ENCODE measurements at places on chromosomes 12 and 14.

- no peak for DNase-seq
Measured at GRCh38 chr14:105861985-105862465, 335.6 kb downstream of the TMEM121 start.

DNA sequence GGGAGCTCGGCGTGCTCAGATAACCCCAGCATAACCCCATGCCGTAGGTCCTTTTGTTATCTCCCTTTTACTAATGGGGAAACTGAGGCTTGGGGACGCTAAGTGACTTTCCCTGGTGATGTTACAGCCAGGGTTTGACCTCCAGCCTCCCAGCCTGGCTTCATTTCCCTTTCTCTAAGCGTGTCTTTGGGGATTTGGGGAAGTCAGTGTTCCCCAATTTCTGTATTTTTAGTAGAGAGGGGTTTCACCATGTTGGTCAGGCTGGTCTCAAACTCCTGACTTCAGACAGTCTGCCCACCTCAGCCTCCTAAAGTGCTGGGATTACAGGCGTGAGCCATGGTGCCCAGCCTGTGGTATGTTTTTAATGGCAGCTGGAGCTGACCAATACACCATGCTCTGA, 85.4 kb downstream of the PHETA1 start:
- no peak for DNase-seq

GRCh38 chr14:76647697-76648298, 113.5 kb upstream of the VASH1 start:
- peak; percentile 36 for DNase-seq

DNA sequence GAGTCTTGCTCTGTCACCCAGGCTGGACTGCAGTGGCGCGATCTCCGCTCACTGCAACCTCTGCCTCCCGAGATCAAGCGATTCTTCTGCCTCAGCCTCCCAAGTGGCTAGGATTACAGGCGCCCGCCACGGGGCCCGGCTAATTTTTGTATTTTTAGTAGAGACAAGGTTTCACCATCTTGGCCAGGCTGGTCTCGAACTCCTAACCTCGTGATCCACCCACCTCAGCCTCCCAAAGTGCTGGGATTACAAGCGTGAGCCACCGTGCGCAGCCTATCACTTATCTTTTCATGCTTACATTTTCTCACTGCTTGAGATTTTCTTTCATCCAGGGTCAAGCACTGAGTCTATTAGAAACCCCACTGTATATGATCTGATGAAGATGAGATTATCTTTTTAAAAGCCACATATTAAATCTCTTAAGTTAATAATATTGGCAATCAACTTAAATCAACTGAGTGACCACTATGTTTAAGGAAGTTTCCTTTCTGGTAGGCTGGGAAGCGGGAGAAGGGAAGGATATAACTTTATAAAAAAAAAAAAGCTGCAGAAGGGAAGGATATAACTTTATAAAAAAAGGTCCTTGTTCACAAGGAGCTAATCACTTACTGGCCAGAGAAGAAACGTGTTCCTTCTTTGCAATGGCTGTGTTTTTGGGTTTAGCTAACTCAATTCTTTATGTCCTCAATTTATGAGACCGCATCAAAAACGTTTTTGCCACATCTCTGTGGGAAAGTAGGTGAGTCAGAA, 1.3 kb upstream of the MDM2 start:
- no peak for DNase-seq

- no peak for DNase-seq
Measured at GRCh38 chr12:68037616-68038255, 48.5 kb downstream of the IFNG-AS1 start.

DNA sequence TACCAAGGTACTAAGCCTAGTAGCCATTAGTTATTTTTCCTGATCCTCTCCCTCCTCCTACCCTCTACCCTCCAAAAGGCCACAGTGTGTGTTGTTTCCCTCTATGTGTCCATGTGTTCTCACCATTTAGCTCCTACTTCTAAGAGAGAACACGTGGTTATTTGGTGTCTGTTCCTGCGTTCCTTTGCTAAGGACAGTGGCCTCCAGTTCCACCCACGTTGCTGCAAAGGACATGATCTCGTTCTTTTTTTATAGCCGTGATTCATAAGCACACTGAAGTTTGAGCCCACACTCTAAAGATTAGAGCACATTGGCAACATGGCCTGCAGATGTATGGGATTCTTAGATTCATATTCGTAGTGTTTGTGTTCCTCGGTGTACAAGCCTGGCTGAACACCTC, 8.1 kb upstream of the STX2 start:
- no peak for DNase-seq

- no peak for DNase-seq
Measured at GRCh38 chr12:19409376-19409775, 29.9 kb upstream of the AEBP2 start.

DNA sequence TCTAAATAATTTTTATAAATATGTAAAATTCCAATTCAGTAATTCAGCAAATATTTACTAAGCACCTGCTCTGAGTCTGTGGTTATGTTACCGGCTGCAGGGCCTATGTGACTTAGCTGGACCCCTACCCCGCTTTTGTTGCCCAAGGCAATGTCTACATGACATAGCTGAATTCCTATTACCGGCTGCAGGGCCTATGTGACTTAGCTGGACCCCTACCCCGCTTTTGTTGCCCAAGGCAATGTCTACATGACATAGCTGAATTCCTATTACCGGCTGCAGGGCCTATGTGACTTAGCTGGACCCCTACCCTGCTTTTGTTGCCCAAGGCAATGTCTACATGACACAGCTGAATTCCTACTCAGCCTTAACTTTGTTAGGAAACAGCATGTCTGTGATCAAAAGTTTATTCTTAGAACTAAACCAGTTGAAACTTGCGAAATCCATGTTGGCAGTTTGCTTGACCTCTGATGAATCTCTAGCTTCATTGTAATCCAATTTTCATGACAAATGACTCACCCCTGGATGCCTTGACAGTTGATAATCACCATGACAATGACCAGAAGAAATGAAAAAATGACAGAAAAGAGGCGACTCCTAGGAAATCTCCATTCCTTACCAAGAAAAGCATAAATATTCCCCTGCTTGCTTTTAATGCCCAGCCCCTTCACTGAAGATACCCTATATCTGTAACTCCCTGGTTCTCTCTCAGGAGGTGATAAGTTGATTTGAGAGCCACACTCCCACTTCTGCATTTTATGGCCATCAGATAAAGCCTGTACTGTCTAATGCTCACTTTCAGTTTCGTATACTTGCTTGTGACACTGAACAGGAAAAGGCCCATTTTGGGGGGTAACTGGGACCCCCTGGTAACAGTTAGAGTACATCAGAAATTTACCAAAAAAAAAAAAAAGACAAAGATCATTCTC, 148.4 kb upstream of the SYT10 start:
- no peak for DNase-seq

DNA sequence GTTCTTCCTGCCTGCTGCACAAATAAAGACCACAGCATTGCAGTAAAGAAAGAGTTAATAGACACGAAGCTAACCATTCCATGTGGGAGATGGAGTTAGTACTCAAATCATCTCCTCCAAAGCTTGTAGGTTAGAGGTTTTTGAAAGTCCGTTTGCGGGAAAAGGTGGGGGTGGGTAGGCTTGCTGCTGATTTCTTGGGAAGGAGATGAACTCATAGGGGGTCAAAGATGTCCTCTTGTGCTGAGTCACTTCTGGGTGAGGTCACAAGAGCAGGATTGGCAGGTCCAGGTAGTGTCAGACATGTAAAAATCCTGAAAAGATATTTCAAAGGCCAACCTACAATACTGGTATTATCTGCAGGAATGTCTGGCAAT, 66.4 kb downstream of the PTHLH start:
- DNase-seq, result no peak

DNA sequence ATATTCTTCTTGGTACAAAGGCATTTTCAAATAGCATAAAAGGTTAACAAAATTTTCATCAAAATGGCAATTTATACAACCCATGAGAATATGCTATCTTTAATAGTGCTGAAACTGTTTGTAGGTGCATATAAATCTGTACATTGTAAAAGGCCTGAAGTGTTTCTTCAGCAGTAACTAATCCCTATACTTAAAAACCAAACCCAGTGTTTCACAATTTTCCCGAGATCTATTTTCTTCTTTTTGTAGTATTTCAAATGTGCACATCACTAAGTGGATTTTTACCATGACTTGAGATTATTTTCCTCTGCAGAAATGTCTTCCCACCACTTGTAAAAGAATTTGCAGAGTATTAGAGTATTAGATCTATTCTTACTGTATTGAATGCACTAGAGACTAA, 76.5 kb downstream of the FERMT2 start:
- DNase-seq, result no peak

DNA sequence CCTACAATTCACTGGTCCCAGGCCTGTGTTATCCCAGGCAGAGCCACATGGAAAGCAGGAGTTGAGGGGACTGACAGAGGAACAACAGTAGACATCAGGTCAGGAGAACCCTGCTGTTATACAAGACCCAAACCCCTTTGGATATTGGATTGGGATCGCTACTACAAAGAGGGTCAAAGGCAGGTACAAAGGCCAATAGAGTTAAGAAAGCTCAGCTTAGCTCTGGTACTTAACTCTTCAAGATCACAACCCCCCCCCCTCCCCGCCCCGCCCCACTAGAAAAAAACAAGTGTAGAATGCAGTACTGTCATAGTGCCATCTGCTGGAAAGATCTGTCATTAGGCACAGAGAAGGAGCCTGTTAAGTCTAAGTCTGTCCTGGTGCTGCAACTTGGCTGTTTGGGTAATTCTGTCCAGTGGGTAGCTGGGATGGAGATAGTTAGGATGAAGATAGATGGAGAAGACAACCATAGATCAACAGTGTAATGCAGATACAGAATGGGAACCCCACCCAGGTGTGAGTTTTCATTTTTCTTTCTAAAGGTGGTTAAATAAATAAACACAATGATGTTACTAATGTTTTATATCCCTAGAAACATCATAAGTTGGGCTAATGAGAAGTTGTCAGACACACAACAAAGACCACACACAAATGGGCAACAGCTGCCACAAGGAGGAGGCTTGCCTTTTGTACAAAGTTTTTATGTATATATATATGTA, 17.2 kb downstream of the REM2 start:
- DNase-seq, result peak; percentile 64

DNA sequence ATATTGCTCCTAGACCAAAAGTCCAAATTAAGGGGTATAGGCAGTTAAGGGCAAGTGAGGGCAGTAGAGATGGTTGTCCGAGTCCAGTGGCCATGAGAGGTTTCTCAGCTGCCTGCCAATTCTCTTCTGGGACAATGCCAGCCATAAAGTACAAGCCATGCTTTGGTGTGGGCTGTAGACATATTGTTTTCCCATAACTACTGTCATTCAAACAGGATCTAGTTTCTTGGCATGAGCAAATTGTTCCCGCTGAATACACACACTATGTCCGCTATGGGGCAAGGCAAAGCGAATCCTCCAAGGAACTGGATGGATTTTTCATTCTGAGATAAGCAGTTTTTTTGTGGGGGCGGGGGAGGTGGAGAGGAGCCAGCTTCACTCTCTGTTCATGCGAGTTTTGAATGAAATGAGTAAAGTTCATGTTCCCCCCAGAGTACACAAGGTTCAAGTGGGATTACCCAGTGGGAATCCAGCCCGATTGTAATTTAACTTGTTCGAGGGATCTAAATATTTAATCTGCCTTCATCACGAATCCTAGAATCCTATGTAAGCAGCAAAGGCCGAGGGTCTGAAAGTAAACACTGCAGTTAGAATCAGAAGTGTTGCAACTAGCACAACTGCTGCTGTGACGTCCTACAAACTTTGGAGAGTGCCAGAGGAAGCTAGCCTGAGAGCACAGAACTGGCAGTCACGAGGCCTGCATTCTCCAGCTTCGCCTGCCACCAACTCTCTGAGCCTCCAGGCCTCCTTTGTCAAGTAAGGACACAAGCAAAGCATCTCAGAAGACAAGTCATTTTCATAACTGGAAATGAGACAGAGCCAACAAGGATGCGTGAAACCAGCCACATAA, 137.0 kb downstream of the CRADD start:
- DNase-seq, result peak; percentile 98

DNA sequence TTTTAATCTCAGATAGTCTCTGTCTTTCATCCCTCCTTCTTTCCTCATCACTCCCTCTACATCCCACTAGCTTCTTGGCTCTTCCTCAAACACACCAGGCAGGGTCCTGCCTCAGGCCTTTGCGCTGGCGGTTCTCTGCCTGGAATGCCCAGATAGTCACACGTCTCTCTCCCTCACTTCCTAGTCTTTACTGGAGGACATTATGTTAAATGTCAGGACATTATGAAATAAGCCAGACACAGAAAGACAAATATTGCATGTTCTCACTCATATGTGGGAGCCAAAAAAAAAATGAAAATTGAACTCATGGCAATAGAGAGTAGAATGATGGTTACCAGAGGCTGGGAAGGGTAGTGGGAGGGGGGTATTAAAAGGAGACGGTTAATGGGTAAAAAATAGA, 442.0 kb downstream of the MED13L start:
- DNase-seq, result no peak

DNA sequence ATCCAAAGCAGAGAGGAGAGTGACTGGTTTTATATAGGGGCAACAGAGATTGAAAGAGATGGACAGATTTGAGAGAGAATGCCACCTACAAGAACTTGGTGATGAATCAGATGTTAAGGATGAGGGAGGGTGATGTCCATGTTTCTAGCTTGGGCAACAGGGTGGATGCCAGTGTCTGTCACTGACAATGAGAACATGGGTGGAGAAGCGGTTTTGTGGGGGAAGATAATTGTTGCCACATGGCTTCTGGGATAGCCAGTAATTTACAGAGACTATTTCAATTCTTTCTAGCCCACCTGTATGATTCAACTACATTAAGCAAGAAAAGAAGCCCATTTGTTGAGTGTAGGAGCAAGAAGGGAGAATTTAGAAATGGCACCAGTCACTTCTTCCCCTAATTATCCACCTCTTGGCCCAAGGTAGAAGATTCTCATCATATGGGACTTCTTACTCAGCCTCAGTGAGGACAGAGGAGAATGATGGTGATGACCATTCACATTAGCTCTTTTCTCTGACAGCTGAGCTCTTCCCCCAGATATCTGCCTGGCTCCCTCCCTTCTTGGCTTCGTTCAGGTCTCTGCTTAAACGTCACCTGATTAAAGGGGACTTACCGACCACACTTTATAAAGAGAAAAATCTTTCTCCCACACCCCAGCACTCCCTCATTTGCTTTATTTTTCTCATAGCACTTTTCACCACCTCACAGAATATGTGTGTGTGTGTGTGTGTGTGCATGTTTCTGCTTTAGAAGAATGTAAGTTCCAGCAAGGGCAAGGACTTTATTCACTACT, 117.8 kb downstream of the DUSP6 start:
- DNase-seq, result no peak

GRCh38 chr14:41960281-41960680, 353.6 kb downstream of the LRFN5 start:
- no peak for DNase-seq

- no peak for DNase-seq
Measured at GRCh38 chr14:87994974-87995373, 2.0 kb upstream of the GALC start.

GRCh38 chr12:132490422-132491137, 629 bp downstream of the FBRSL1 start:
- no peak for DNase-seq

GRCh38 chr12:104493496-104493895, 36.7 kb downstream of the CHST11 start:
- no peak for DNase-seq

DNA sequence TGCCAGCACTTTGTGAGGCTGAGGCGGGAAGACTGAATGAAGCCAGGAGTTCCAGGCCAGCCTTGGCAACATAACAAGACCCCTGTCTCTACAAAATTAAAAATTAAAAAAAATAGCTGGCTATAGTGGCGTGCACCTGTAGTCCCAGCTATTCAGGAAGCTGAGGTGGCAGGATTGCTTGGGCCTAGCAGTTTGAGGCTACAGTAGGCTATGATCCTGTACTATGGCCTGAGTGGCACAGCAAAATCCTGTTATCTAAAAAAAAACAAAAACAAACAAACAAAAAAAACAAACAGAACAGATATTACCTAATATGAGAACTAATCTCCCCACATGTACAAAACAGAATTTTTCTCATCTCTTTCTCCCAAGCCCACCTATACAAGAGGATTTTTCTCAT, 15.7 kb downstream of the TMEM116 start:
- DNase-seq, result no peak

Data from fibroblast of gingiva (primary cell).